ENCODE measurements at places on chromosomes 16 and 17. TPM values are rescaled to one million over a fixed set of nuclear protein-coding genes. Genes with fewer than 3 reads are reported as not detected.

DNA sequence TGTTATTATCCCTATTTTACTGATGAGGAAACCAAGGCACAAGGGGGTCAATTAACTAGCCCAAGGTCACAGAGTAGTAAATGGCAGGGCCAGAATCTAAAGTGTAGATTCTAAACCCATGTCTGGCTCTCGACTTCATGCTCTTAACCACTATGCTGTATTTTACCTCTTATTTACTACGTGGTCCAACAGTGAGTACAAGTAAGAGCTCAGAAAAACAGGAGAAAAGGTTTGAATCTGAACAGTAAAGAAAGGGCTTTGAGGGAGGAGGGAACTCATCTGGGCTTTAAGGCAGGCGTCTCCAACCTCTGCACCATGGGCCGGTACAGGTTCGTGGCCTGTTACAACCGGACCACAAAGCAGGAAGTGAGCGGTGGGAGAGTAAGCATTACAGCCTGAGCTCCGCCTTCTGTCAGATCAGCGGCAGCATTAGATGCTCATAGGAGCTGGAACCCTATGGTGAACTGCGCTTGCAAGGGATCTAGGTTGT is 62.9 kb downstream of the SMURF2 start:
- no peaks in the 10 kb centered on the region for H3K27me3 ChIP-seq
- H3K4me3 ChIP-seq = no peak overlapping the region
- H3K27ac ChIP-seq = no peak overlapping the region
- no peak for DNase-seq
- peaks cover 3% of the 10 kb centered on the region for H3K4me1 ChIP-seq

DNA sequence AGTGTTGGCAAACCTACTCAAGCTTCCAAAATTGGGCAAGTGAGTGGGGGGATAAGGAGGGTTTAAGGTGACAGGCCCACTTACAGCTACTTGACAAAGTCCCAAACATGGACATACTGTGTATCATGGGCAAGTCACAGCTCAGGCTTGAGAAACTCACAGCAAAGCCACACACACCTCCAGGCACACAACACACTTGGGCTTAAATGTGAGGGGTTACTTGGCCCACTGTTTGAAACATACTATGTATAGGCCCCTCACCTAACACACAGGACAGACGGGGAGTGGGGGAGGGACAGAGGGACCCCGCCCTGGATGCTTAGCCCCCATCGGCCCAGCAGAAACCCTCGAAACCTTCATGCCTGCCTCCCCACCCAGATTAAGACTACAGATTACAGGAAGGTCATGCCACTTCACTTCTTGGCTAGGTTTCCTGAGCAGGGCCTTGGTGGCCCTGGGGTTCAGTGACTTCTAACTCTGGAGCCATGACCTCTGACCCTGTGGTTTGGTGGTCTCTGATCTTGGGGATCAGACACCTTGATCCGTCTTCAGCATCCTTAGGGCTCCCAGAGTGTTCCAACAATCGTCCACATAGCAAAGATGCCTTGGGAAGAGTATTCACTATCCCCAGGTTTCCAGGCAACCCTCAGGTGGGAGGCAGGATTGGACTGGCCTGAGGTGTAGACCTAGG is 2.3 kb upstream of the SAMD14 start:
- H3K27ac ChIP-seq = peak overlapping the region; percentile 26
- peaks cover 26% of the 10 kb centered on the region for H3K4me1 ChIP-seq
- peak overlapping the region; percentile 31 for H3K4me3 ChIP-seq
- peaks cover 19% of the 10 kb centered on the region for H3K27me3 ChIP-seq
- DNase-seq = no peak

DNA sequence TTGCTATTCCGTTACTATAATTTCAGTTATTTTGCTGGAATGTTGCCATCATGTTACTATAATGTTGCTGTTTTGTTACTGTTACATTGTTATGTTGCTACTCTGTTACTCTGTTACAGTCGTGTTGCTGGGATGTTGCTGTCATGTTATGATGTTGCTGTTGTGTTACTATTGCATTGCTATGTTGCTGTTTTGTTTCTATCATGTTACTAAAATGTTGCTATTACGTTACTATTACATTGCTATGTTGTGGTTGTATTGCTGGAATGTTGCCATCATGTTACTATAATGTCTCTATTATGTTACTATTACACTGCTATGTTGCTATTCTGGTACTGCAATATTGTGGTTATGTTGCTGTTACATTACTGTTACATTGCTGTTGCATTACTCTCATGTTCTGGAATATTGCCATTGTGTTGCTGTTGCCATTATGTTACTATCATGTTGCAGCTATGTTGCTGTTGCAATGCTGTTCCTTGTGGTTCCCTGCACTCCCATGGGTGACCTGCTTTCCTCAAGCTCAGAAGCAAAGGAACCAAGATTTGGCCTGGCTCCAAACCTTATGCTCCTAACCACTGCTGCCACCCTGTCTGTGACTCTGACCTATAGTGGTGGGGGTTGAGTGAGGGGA is 64.4 kb downstream of the ABCC6 start:
- no peaks in the 10 kb centered on the region for H3K27me3 ChIP-seq
- no peak for DNase-seq
- H3K36me3 ChIP-seq = no peaks in the 10 kb centered on the region

RAD51D gene
- total RNA-seq = 8.3 TPM

SLC9A5 gene
- total RNA-seq = 1.0 TPM

GRCh38 chr17:14604591-14605266 is 303.8 kb downstream of the HS3ST3B1 start:
- H3K36me3 ChIP-seq = no peaks in the 10 kb centered on the region
- no peak overlapping the region for H3K4me3 ChIP-seq
- no peaks in the 10 kb centered on the region for H3K4me1 ChIP-seq
- H3K27ac ChIP-seq = no peak overlapping the region
- DNase-seq = no peak
- H3K27me3 ChIP-seq = no peaks in the 10 kb centered on the region

GRCh38 chr17:55390364-55390977 is 31.2 kb downstream of the MMD start:
- DNase-seq = no peak
- peaks cover 12% of the 10 kb centered on the region for H3K4me1 ChIP-seq
- peaks cover 31% of the 10 kb centered on the region for H3K36me3 ChIP-seq
- no peak overlapping the region for H3K27ac ChIP-seq
- no peak overlapping the region for H3K4me3 ChIP-seq

GRCh38 chr17:64017381-64017980 is 3.0 kb downstream of the ICAM2 start:
- peaks cover 4% of the 10 kb centered on the region for H3K4me1 ChIP-seq
- no peak overlapping the region for H3K27ac ChIP-seq
- no peaks in the 10 kb centered on the region for H3K36me3 ChIP-seq
- peaks cover 6% of the 10 kb centered on the region for H3K27me3 ChIP-seq
- no peak overlapping the region for H3K4me3 ChIP-seq
